Left cardiac atrium (tissue), 4 donors: ENCODE measurements at places on chromosomes 4 and X. TPM values are rescaled to one million over a fixed set of nuclear protein-coding genes. Genes with fewer than 3 reads are reported as not detected.

- DNase-seq: no peak
These were observed 62.1 kb downstream of the GALNTL6 start for GRCh38 chr4:171875291-171875690.

GRCh38 chr4:178349601-178350000 lies 907.4 kb upstream of the AGA start:
- no peak for DNase-seq

DNA sequence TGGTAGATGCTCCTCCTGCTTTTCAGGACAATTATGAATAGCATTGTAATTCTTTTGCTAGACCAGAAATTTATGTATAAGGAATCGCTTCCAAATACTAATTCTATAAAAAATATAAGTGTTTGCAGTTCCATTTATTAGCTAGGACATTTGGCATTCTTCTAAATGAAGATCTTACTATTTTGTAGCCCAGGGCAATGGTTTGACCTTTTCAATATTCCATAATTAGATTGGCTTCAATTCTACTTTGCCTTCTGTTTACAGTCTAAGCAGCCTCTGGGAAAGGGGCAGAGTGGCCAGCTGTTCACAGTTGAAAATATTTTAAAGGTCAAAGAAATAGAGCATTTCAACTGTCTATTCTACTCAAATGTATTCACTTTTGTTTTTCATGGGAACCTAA lies 912.1 kb upstream of the GRIA3 start:
- no peak for DNase-seq

- DNase-seq: no peak
These were observed 1070.1 kb downstream of the STPG2 start for GRCh38 chr4:97073194-97073593.

GRCh38 chr4:101279377-101279871 lies 67.9 kb downstream of the PPP3CA start:
- peak; percentile 50 for DNase-seq

CXorf49 gene
- total RNA-seq: not detected

INTU gene
- total RNA-seq: 5.6 TPM

FOXR2 gene
- total RNA-seq: not detected

PABPC1L2B gene
- not detected for total RNA-seq
